ENCODE measurements at places on chromosomes 12 and 14.

DNA sequence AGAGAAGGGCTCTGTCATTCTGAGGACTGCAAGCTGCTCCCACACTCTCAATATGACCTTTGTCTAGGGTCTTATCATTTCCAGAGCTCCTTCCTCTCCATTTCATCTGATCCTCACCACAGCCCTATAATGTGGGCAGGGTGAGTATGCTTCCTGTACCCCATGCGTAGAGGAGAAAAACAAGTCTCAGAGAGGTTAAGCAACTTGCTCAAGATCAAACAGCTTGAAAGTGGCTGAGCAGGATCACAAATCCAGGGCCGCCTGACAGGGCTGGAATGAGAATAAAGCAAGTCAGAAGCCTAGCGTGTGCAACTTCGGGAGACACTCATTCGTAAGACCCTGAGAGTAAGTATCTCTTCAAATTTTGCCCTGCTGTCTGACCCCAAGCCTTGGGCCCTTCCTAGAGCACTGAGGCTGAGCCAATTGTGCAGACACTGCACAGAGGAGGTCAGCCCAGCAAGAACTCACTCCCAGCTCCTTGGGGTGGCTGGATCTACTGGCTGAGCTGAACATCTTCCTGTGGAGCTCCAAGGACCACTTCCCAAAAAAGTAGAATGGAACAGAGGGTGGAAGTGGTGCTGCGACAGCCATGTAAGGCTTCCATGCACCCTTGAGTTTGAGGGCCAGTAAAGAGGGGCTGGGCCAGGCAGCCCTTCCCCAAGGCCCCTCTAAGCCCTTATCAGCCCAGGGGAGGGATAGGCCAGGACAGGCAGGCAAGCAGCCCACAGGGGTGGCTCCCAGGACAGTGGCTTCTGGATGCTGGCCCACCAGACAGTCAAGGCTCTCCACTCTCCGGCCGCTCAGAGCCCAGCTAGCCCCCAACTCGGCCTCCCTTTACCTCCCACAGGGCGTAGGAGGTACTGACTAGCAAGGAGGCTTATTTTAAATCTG lies 10.5 kb downstream of the ZFP36L1 start:
- no peak for DNase-seq

DNA sequence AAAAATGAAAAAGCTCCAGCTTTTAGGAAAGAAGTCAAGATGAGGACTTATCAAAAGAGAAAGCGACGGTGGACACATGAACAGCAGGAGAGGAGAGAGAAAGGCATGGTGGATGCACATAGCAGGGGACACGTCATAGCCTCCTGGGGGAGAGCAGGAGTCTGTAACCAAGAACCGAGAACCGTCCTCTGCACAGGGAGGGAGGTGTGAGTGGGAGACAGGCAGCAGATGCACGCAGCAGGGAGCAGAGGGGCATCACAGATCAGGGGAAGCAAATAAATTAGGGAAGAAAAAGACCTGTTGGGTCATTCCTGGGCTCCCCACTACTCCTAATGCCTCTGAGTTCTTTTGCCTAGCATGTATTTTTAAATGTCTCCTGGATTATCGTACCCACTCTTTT lies 138.1 kb upstream of the RMST start:
- DNase-seq, result no peak

DNA sequence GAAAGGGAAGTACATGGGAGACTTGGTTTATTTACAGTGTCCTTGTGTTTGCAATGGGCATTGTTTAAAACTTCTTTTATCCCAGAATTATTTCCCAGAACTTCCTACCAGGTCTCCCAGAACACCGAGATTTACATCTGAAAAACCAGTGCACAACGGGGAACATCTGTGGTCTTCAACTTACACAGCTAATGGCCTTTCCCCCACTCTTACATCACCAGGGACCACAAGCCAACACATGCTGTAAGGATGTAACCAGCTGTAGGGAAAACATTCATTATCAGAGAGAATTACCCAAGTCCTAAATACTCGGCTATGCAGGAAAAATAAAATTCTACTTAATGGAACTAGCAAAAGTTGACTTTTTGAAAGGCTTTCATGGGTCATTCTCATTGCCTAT lies 267.6 kb downstream of the DUSP6 start:
- no peak for DNase-seq

- DNase-seq, result peak; percentile 98
Observed at GRCh38 chr14:22536853-22537338, 52.1 kb downstream of the DAD1 start.

DNA sequence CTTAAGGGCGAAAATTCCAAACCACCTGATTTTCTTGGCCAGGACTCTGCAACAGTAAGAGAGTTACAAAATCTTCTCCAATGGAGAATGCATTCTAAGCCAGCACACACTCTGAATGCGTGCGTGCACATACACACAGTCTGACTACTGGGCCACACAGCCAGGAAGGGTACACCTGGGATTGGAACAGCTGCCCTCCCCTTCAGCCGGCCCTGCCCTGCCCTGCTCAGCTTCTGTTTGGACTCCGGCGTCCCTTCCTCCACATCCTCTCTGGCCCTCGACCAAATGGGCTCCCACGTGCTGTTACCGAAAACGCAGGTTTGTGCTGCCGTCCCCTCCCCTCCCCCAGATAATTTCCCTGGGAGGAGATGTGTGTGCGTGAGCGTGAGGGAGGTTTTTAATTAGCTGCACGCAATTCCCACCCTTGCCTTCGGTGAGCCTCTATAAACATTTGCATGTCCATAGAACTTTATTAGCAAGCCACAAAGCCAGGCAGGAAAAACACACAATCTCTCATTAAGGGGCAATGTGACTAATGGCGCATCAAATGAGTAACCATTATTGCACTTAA lies 43.0 kb downstream of the CCNK start:
- no peak for DNase-seq

GRCh38 chr12:42766754-42767153 lies 177.2 kb upstream of the PRICKLE1 start:
- DNase-seq, result no peak

- DNase-seq, result peak; percentile 88
Observed at GRCh38 chr14:94120667-94121340, 8.6 kb downstream of the IFI27L2 start.

- DNase-seq, result no peak
Observed at GRCh38 chr14:75650253-75651058, 10.2 kb downstream of the ERG28 start.

DNA sequence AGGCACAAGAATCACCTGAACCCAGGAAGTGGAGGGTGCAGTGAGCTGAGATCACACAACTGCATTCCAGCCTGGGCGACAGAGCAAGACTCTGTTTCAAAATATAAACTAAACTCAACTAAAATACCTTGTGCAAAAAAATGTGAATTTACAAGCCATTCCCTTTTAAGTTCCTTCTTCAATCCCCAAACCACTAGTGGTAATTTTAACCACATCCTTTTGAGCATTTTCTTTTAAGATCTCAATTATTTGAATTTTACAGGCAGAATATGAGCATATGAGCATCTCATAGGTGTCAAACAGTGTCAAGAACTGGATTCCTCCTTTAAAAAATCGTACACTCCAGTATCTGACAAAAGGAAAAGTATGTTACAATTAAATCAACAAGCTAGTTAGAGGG lies 57.0 kb upstream of the NPFF start:
- no peak for DNase-seq

DNA sequence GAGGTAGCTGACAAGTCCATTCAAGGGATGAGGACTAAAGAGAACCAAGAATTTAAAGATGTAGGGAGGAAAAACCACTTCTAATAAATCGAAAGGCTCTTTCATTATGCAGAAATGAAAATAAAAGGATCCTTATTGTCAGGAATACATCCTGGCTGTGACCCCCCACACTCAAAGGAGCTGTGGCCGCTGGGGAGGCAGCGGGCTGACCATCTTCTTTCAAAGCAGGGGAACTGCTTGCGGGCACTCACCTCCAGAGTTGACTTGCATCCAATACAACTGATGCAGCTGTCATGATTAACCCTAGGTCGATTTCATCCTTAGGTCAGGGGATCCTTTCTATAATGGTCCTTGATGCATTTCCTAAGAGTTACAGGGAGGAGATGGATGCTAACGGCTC lies 35.3 kb downstream of the TRAFD1 start:
- no peak for DNase-seq

DNA sequence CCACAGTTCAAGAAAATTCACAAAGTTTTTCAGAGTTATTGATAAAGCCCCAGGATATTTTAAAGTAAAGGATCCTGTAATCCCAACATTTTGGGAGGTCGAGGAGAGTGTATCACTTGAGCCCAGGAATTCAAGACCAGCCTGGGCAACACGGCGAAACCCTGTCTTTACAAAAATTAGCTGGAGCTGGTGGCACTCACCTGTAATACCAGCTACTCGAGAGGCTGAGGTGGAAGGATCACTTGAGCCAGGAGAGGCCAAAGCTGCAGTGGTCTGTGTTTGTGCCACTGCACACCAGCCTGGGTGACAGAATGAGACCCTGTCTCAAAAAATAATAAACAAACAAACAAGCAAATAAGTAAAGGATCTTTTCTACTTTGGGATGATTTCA lies 39.5 kb upstream of the LRRK2 start:
- DNase-seq, result no peak
